Activated naive CD8-positive, alpha-beta T cell treated with anti-CD3 and anti-CD28 coated beads for 36 hours (primary cell): ENCODE measurements at places on chromosomes 2 and 18.

DNA sequence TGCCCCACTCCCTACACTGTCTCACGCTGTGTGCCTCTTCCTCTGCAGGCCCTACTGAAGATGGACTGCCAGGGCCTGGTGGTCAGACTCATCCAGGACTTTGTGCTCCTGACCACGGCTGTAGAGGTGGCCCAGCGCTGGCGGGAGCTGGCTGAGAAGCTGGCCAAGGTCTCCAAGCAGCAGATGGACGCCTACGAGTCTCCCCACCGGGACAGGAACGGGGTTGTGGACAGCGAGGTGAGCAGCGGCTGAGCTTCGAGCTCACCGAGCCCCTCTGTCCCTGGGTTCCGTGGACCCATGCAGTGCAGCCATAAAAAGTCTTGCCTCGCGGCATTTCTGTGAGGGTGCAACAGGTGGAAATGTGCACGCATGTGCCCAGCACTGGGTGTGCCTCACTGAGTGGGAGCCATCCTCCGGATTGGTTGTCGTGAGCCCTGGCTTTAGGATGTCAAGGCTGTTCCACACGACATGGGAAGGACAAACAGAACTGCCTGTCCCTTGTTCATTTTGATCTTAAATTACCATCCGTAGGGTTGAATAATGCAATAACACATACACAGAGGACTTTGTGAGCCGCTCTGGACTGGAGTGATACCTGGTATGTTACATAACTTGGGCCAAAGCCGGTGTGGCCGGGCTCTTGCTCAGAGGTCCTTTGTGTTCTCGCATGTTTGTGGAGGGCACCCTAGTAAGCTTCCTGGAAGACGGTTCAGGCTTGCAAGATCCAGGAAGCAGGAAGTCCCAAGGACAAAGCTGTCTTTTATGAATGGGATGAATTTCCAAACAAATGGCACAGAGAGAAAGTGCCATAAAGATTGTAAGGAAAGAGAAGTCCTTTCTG, 100.9 kb downstream of the SH3BP4 start:
- DNase-seq: no peak

DNA sequence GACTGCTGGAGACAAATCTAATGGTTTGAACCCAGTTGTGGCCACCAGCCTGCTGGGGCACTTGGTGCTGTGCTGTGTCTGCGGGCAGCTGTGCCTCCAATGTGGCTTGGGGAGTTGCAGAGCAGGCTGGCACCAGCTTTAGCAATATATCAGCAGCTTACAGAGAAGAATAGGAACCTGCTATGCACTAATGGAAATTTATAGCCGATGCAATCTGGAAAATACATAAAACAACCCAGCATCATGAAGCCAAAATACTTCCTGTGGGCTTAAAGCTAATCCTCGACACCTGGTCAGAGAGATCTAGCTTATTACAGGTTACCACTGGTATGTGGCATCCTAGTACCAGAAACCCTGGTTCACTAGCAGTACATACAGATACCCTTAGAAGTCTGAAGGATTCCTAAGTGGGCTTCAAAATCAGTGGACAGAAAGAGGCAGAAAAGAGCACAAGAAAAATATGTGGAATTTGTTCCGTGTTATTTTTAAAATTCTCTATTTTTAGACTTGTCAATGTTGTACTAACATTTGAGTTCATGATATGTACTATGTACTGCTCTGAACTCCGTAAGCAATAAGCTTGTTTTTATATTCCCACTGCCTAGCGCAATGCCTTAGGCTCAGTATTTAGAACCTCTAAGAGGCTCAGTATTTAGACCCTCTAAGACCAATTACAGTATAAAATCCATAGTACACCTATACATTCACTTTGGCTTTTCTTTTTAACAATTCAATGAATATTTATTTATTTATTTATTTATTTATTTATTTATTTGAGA, 194.7 kb downstream of the UXS1 start:
- no peak for DNase-seq

GRCh38 chr2:214896274-214896673, 86.8 kb upstream of the BARD1 start:
- DNase-seq: no peak

GRCh38 chr18:37429791-37430190, 135.8 kb downstream of the CELF4 start:
- no peak for DNase-seq

DNA sequence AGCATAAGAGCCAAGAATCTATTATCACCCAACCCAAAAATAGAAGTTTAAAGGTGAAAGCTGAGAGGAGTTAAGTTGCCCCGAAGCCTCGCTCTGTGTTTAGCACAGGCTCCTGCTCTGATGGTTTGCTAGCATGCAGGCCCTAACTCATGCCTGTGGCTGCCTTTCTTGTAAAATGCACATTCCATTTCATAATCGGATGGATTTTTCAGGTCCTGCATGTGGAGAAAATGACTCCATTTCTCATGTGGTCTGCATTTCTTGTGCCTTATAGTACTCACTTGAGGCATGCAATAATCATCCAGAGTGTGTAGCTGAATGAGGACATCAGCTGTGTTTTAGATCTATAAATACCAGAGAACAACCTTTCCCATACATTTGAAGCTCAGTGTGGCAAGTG, 381.8 kb downstream of the CPS1 start:
- DNase-seq: no peak

DNA sequence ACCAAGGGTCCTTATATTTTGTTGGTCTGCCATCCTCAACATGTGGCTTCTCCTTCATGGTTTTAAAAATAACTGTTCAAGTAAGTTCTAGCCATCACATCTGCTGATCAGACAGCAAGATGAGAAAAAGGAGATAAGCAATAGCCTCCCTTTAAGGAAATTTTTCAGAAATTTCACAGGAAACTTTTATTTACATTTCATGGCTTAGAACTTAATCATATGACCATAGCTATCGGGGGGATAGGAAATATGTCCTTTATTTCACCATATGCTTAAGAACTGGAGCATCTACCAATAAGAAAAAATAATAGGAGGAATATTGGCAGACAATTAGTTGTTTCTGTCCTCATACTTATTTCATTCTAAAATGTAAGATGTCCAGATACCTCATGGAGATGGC, 16.2 kb downstream of the ATF2 start:
- DNase-seq: no peak

- no peak for DNase-seq
Measured at GRCh38 chr2:191935247-191935646, 88.4 kb upstream of the CAVIN2 start.

DNA sequence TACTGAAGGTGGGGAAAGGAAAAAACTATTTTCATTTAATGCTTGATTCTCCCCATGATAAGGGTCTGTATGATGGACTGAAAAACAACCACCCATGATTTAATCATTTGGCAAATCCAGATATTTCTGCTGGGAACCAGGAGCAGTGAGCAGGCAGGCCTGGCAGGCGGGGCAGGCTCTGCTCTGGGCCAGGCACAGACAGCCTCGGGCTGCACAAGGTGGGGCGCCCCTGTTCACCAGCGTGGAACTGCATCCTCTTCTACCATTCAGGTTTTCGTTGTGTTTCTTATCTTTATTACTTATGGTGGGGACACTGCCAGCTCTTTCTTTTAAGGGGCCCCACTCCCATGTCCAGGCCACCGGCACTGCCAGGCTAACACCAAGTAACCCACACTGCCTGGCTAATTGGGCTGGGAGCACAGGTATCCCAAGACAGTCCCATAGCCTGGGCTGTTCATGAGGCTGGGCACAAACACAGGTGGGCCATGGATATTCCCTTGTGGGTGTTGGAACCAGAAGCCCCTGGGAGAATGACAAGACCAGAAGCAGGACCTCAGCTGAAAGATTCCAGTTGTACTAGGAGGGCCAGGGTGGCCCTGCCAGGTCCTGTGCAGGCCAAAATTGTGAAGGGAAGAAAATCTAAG, 57.1 kb upstream of the RALBP1 start:
- no peak for DNase-seq

- DNase-seq: no peak
Measured at GRCh38 chr2:33168922-33169321, 222.2 kb downstream of the LTBP1 start.

- no peak for DNase-seq
Measured at GRCh38 chr2:195656161-195656858, 716 bp upstream of the SLC39A10 start.

GRCh38 chr2:102046135-102046986, 54.6 kb downstream of the IL1R2 start:
- no peak for DNase-seq

DNA sequence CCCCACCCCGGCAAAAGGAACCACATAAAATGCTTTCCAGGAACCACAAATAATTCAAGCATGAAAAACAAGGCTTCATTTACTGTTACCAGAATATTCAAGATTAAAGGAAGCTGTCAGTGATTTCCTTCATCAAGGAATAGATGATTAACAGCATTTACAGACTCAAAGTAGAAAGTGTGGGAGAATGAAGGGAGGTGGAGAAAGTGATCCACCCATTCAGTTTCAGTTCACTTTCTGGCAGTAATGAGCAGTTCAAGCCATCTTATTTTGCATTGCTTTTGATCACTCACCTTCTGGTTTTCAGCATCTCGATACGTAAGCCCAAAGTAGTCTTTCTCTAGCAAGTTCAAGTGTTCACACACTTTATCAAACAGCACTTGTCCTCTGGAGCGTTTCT, 99.0 kb downstream of the EPB41L3 start:
- no peak for DNase-seq

- no peak for DNase-seq
Measured at GRCh38 chr18:23933407-23933806, 81.1 kb upstream of the TTC39C start.

DNA sequence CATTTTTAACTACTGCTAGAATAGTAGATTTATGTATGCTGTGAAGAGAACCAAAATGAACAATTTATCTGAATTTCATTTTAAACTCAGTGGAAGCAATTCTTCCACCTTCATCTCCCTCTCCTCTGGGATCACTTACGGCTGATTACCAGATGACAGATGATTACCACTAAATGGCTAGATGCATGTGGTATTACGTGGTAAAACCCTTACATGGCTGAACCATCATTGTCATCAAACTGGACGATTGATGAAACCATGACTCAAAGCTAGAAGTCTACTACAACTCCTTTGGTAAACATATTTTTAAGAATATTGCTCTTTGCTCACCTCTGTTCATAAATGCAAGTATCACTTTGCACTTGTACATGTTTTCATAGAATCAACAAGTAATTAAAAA, 48.5 kb upstream of the DOCK10 start:
- no peak for DNase-seq
